ENCODE measurements at places on chromosomes 7 and 10. TPM values are rescaled to one million over a fixed set of nuclear protein-coding genes. Genes with fewer than 3 reads are reported as not detected.
A peak's percentile ranks its signal among the peaks of the same experiment; 100 is the strongest.

ANKRD30A gene
- not detected for polyA plus RNA-seq

COL26A1 gene
- 0.05 TPM for polyA plus RNA-seq

RNF32 gene
- 2.3 TPM for polyA plus RNA-seq

- no peak for DNase-seq
These were observed 83.5 kb upstream of the SH2B2 start for GRCh38 chr7:102203218-102203617.

CNNM1 gene
- 0.16 TPM for polyA plus RNA-seq

GRCh38 chr7:84981055-84981976 lies 205.5 kb downstream of the SEMA3D start:
- DNase-seq, result no peak

GRCh38 chr7:41793556-41793955 lies 90.7 kb upstream of the INHBA start:
- no peak for DNase-seq

DNA sequence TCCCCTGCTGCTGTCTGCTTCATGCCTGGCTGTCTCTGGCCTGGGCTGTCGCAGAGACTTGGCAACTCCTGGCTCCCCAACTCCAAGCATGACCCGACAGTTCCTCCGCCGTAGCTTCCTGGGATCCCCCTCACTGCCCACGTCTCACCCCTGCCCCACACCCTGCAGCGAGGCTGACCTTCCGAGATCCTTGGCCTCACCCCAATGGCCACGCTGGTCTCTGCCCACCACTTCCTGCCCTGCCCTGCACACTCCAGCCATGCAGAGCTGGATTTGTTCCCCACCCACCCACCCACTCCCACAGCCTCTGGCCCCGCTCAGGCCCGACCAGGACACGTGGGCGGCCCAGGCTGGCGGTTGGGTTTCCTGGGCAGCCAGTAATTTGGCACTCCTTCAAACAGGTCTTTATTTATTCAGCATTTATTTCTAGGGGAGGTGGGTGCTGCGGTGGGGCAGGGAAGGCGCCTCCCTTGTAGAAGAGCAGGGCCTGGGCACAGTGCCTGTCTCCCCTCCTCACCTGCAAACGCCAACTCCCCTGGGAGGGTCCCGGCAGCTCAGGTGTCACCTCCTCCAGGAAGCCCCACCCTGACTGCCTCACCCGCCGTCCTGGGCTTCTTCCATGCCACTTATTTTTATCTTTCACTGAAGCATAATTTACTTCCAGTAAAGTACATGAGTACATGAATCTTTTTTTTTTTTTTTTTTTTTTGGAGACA lies 25.5 kb downstream of the GTF2IRD1 start:
- peak; percentile 70 for DNase-seq

- DNase-seq, result no peak
These were observed 227.1 kb downstream of the KCNMA1 start for GRCh38 chr10:77410523-77410922.

MLXIPL gene
- polyA plus RNA-seq, result 0.32 TPM

- DNase-seq, result peak; percentile 91
These were observed 158.5 kb downstream of the PTPRN2 start for GRCh38 chr7:158428837-158429753.

GRCh38 chr10:61078542-61079275 lies 134.7 kb upstream of the RHOBTB1 start:
- no peak for DNase-seq

DNA sequence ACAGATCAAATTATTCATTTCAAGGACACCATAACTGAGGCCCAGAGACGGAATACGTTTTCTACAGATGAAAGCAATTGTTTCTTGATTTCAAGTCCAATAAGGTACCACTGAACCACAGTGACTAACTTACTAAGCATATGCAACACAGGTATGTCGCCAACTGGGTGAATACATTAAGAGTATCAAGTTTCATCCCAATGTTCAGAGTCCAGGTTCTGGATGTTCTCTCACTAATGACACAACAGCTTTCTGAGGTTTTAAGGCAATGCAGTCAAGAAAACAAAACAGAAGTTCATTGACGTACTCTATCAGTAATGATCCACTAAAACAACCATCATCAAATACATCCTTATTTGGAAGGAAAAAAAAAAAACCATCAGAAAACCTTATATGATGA lies 35.8 kb downstream of the NSUN6 start:
- no peak for DNase-seq

- DNase-seq, result peak; percentile 62
These were observed 348.6 kb downstream of the ANKRD7 start for GRCh38 chr7:118573085-118573484.

- DNase-seq, result no peak
These were observed 259.8 kb upstream of the SEMA3A start for GRCh38 chr7:84454174-84454959.

ENKUR gene
- polyA plus RNA-seq, result 0.06 TPM

DNA sequence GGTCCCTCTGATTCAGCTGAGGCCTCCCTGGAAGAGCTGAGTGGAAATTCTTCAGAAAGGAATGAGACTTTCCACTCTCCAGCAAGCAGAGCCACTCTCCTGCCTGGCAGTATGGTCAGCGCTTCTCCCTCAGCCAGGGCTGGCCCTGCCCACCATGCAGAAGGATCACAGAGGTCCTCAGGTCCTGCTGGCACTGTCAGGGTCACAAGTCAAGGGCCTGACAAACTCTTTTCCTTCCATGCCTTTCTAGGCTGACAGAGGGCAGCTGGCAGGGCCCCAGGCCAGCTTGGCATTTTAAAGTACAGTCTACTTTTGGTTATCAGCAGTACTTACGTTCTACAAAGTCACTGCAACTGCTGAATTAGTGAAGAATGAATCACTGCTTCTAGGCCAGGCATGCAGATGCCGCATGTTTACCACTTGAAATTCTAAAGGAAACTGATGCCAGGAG lies 119.3 kb upstream of the FRMD4A start:
- DNase-seq, result no peak

DNA sequence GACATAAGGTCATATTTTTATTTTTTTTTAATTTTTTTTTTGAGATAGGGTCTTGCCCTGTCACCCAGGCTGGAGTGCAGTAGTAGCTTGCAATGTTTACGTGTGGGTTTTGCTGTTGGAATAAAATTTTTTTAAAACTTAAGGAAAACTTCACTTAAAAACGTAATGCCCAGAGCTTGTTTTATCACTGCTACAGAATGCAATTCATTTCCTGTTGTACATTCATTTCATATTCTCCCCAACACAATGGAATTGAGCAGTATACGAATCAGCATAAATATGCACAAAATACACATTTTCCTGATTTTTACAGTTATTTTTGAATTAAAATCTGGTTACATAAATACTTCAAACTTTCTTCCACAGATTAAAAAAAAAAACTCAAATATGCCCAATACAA lies 40.3 kb downstream of the RSU1 start:
- DNase-seq, result no peak

GRCh38 chr7:157426463-157427301 lies 89.9 kb downstream of the DNAJB6 start:
- DNase-seq, result no peak

SPDYE6 gene
- not detected for polyA plus RNA-seq

DNA sequence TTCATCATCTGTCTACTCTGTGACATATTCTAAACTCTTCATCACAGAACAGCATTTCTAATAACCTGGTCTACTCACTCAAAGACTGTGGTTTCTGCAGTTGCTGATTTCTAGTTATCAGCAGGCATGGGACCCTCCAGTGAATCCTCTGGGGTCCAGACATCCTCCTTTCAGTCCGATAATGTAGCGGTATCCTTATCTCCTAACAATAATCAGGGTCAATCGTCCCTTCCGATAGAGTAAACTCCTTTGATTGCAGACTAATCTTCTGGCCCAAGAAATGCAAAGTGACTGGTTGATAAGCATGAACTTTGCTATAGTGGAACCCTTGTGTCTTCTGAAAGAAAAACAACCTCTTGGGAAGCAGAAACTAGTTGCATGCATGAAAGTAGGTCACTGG lies 1209.8 kb upstream of the CELF2 start:
- DNase-seq, result no peak

- DNase-seq, result no peak
These were observed 13.8 kb upstream of the ARHGAP12 start for GRCh38 chr10:31942435-31942834.

DNA sequence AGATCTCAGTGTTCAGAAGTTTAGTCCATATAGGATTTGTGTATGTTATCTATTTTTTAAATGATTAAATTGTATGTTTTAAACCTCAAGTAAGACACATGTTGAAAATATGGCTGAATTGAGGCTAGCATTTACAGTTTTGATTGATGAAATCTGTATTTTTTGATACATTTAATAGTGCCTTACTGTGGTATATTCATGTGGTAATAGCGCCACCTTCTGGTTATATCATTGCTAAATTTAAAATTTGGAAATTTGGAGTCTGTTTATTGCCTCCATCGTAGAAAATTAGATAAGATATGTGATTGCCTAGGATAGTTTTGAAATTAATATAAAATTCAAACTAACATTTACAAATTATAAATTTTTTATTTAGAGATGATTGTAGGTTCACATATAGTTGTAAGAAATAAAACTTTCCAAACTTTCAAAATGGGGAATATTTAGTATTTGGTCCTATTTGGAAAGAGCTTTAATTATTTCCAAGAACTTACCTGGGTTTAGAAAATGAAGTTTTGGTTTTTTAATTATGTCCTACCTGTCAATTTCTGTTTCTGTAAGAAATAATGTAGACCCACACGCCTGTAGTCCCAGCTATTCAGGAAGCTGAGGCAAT lies 19.1 kb upstream of the ARMS2 start:
- DNase-seq, result peak; percentile 47

- no peak for DNase-seq
These were observed 236.8 kb upstream of the AOAH start for GRCh38 chr7:36961097-36961496.

DNA sequence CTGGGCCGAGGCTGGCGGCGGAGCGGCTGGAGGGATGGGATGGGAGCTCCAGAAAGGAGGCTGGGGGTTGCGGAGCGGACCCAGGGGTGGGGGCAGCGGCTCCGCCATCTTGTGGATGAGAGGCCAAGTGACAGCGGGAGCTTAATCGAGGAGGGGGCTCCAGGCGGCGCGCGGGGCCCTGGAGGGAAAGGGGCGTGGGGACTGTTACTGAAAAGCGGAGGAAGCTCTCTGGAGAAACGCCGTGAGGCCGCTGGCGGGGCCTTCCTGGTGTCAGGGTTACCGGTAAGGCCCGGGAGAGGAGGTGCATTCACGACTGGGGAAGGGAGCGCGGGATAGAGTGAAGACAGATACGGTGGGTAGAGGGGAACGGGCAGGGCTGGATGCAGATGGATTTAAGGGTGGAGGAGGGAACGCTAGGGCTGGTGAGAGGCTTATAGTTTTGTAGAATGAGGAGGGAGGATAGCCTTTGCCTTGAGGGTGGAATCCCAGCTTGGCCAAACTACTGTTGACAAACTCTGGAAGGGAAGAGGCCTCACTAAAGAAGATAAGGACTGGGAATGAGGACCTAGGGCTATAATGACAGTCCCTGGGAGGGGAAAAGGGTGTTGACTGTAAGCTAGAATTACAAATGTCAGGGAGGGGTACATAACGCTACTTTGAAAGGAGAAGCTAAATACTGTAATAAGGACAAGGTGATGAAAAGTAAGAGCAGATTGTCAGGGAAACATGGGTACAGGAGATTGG lies 535 bp downstream of the BTRC start:
- peak; percentile 86 for DNase-seq

IQUB gene
- polyA plus RNA-seq, result 0.10 TPM

SPDYE16 gene
- 0.10 TPM for polyA plus RNA-seq

- DNase-seq, result no peak
These were observed 64.7 kb downstream of the TCERG1L start for GRCh38 chr10:131246775-131247174.

MYL10 gene
- not detected for polyA plus RNA-seq

HMX2 gene
- not detected for polyA plus RNA-seq

GRCh38 chr10:90652519-90652918 lies 205.3 kb downstream of the HTR7 start:
- no peak for DNase-seq

POM121L12 gene
- polyA plus RNA-seq, result not detected

MYL7 gene
- polyA plus RNA-seq, result not detected

GPNMB gene
- 24.9 TPM for polyA plus RNA-seq

DNA sequence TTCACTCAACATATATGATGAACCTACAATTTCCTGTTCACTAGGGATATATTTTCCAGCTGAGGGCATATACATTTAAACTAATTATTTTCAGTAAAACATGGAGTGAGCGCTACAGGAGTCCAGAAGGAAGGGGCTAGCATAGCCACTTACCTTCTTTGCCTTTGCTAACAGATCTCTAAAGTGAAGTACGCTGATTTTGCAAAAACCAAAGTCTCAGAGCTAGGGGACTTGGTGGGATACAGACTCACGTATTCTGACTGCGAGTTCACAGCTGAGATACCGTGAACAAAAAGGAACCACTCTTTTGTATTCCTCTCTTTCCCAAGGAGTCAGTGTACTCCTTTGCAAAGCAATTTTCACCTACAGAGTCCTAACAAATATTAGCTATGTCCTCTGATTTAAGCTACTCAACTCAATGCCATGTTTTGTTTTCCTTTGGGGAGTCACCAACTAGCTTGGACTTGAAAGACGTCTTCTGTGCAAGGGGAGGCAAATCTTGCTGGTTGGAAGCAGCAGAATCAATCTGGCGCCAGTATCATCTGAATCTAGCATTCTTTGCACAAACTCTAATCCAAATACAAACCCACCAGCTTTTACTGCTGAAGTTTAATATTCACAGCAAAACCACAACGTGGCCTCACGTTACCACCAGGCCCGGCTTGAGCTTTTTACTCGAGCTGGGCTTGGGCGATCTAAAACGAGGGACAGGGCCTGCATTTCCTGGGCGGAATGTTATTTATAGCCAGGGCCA lies 657 bp downstream of the CDNF start:
- no peak for DNase-seq

PIP gene
- polyA plus RNA-seq, result not detected

GRCh38 chr10:131081376-131081775 lies 230.1 kb downstream of the TCERG1L start:
- no peak for DNase-seq

GRCh38 chr10:84158061-84158460 lies 15.5 kb upstream of the GPR15LG start:
- DNase-seq, result no peak

- no peak for DNase-seq
These were observed 765 bp downstream of the CCAR1 start for GRCh38 chr10:68721673-68722335.

DYNC1I1 gene
- 0.05 TPM for polyA plus RNA-seq

ZNF775 gene
- 4.6 TPM for polyA plus RNA-seq

HABP2 gene
- not detected for polyA plus RNA-seq

Data from SK-N-SH (cell line).